NAMALWA (cell line): ENCODE measurements at places on chromosomes 3 and 15.

DNA sequence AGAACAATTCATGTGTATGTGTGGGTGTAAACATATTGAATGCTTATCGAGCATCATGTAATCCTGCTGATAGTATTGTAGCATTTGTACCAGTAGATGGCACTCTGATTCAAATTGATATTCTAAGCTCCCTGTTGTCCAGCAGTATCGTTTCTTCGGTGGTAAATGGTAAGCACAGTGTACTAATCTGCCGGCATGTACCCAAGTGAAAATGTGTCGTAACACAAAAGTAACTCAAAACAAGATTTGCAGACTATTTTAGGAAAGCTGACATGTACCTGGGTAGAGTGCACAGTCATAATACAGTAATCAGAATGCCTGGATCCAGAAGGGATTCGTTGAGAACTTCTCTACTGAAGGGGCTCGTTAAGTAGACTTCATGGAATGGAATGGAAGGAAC is 31.7 kb upstream of the MNS1 start:
- peak; percentile 89 for DNase-seq

DNA sequence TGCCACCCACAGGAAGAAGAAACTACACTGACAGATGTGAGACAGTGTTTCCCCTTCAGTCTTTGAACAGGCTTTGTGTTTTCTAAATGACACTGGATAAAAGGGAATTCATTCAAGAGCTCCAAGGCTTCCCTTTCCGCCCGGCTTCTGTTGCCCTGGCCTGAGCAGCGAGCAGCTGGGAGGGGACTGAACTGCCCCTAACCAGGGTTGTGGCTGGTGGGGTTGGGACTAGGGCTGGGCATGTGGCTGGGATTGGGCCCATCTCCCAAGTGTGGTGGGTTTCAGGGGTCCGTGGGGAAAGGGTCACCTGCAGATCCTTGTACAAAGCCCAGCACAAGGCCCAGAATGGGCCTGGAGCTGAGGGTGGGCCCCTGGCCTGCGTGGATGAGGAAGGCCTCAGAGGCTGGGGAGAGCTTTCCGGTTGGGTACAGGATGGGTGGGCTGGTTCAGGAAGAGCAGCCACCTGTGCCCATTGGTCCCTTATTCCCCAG is 10.4 kb downstream of the VILL start:
- no peak for DNase-seq

DNA sequence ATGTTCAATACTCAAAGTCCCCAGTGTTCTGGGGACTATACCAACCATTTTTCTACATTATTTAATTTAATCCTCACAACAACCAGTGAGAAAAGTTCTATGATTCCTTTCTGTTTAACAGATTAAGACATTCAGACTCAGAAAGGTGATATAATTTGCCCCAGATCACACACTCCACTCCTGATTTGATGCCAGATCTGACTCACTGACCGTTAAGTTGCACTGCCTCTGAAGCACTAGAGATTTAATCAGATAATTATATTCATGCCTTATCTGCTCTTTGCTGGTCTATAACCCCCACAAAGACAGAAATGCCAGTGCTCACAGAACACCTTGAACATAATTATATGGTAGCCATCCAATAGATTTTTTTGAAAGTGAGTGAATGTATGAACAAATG is 501.0 kb downstream of the IGSF11 start:
- DNase-seq: no peak

- no peak for DNase-seq
These were observed 64.0 kb upstream of the PRR20G start for GRCh38 chr3:127351775-127352350.

DNA sequence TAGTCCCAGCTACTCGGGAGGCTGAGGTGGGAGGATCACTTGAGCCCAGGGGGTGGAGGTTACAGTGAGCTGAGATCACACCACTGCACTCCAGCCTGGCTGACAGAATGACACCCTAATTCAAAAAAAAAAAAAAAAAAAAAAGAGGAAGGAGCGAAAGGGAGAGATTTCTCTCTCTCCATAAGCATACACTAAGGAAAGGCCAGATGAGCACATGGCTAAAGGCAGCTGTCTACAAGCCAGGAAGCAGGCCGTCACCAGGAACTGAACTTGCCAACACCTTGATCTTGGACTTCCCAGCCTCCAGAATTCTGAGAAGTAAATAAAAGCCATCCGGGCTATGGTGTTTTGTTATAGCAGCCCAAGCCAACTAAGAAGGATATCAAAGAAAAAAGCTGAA is 7.5 kb downstream of the SRGAP3 start:
- DNase-seq: no peak

DNA sequence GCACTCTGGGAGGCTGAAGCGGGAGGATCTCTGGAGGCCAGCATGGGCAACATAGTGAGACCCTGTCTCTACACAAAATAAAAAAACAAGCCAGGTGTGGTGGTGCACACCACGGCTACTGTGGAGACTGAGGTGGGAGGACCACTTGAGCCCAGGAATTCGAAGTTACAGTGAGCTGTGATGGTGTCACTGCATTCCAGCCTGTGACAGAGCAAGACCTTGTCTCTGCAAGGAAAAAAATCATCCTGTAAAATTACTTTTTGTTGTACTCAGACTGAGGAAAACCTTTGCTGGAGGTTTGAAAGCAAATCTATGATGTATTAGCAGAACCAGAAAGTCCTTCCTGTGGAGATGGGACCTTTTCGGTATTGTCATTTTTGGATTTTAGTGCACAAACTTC is 63.3 kb downstream of the ATP1B3 start:
- no peak for DNase-seq

DNA sequence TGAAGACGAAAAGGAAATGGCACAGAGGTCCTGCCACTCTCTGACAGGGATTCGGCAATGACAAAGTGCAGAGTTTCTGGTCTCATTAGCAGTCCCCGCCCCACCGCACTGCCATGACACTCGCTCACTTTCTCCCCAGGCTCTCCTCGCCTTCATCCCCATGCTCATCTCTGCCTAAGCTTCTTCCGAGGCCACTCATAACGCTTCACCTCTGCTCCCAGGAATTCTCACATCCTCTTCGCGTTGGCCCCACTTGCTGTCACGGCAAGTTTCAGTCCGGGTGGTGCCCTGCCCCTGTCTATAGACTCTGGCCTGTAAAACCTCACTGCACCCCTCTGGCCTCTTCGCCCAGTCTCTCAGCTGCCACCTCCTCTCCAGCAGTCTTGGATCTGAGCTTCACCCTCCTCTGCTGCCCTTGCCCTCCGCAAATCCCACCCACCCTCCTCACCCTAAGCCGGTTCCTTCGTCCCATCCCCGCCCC is 654 bp downstream of the RUBCN start:
- peak; percentile 67 for DNase-seq

DNA sequence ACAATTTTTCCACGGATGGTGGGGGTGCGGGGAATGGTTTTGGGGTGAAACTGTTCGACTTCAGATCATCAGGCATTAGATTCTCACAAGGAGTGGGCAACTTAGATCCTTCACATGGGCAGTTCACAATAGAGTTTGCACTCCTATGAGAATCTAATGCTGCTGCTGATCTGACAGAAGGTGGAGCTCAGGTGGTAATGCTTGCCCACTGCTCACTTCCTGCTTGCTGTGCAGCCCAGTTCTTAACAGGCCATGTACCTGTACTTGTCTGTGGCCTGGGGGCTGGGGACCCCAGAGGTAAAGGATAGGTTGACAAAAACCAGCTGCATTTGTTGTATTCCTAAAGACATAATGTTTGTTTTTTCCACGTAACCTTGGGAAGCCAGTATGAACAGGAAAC is 16.0 kb downstream of the DZIP3 start:
- DNase-seq: no peak

- peak; percentile 38 for DNase-seq
These were observed 8.8 kb downstream of the DLL4 start for GRCh38 chr15:40937762-40938535.

GRCh38 chr15:56963710-56964109 is 45.3 kb downstream of the TCF12 start:
- no peak for DNase-seq

- no peak for DNase-seq
These were observed 9.1 kb upstream of the C3orf22 start for GRCh38 chr3:126567696-126568438.

DNA sequence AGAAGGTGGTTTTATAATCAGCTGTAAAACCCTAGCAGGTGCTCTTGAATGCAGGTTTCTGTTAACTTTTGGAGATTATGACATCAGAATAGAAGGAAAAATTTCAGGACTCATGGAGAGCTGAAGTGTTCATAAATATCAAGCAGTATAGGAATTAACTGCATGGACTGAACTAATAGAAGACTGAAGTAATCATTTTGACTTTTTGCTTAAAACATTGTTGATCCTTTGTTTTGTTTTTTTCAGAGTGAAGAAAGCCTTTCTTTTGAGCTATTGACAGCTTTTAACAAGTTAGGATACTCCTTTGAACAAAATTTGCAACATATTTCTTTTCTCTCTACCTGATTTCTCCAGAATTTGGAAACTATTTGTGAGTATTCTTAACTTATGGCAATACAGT is 70.6 kb upstream of the DAZL start:
- peak; percentile 20 for DNase-seq

DNA sequence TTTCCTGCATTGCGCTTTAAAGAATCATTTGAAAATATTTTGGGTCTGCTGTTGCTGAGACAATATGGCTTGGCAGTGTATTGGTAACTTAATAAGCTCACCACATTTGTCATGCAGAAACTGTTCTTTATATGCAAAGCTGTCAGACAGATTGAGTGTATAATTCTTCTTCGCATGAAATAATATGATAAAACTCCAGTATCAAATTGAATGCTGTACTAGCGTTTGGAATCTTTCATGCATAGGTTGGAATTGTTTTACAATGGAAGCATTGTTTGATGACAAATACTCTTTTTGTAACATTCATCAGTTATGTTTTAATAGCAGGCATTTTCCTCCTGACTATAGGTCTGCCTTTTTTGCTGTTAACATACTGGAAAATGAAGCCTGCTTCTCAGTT is 53.8 kb downstream of the RBMS3 start:
- no peak for DNase-seq

GRCh38 chr3:18439281-18439680 is 14.1 kb upstream of the SATB1 start:
- no peak for DNase-seq

DNA sequence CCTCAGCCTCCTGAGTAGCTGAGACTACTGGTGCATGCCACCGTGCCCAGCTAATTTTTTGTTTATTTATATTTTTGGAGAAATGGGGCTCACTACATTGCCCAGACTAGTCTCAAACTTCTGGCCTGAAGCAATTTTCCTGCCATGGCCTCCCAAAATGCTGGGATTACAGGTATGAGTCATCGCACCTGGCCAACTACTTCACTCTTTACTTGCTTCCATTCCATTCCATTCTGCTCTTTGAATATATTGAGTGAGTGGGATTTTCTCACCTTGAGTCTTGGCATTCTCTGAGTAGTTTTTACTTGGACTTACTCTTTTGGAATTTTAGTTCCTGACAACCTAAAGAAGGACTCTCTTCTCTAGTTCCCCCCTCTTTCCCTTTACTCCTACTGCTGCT is 93.8 kb upstream of the UNC13C start:
- DNase-seq: no peak

- no peak for DNase-seq
These were observed 129.5 kb downstream of the KCNMB2 start for GRCh38 chr3:178665747-178666146.

GRCh38 chr3:155871746-155872158 is 1.3 kb downstream of the GMPS start:
- peak; percentile 58 for DNase-seq

DNA sequence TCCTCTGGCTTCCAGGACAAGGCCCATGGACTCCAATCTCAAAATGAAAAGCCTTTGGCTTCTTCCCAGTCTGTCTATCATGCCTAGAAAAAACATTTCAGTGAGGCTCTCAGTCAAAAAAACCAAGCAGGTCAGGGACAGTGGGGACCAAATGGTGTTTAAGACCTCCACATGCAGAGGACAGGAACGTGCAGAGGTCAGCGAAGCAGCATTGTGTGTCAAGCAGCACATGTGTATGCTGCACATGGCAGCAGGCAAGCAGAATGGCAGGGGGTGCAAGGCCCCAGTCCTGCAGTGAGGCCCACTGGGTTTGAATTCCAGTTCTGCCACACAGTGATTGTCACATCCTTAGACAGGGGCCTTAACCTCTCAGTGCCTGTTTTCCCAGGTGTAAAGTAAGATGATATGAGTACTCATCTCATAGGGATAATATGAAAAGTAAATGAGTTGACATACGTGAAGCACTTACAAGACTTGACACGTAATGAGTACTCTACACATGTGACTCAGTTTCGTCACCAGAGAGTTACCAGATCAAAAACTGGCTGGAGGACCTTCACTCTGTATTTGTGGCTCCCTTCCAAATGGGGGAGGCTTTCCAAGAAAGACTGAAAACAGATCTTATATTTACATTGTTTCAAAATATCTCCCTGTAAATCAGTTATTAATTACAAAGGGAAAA is 11.2 kb downstream of the STIMATE start:
- DNase-seq: no peak

DNA sequence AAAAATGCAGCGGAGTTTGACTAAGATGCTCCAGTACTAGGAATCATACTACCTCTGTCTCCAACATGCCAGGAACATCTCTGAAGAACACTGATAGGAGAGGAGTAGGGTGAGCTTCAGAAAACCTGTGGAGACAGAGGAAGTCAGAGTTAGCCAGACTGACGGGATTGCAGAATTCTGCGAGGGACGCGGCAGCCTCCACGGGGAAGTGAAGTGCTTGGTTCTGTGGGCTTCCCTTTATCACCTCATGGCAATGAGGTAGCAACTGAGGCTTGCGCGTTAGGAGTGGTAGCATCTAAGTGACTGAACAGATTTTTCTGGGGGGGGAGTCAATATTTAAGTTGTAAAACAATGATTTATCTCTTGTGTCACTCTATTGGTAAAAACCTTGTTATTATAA is 226.3 kb downstream of the MCTP2 start:
- DNase-seq: no peak

- DNase-seq: no peak
These were observed 58.3 kb downstream of the TASOR start for GRCh38 chr3:56624725-56625124.

DNA sequence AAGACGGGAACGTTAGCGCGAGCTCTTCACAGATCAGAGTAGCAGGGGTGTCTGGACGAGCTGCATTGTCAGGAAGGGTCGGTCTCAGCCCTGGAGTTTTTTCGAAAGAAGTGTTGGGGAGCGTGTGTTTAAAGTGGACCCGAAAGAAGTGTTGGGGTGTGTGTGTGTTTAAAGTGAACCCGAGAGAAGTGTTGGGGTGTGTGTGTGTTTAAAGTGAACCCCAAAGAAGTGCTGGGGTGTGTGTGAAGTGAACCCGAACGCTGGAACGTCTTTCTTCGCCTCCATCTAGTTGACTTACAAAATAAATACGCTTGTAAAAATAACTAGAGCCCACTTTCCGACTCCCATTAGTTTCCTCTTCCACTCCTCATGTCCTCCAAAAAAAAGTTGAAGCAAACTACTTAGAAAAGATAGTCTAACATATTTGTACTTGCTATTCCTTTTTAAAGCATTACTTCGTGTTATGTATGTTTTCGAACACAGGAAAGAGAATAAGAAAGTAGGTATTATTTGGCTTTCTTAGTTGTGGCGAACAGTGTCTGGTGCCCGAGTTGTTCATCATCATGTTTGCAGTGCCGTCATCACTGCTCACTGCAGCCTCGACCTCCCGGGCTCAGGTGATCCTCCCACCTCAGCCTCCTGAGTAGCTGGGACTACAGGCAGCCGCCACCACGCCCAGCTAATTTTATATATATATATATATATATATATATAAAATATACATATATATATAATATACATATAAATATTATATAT is 1.0 kb downstream of the LRCH3 start:
- peak; percentile 66 for DNase-seq
